ENCODE measurements at places on chromosomes 4 and X.

GRCh38 chr4:86960557-86960961 lies 25.7 kb downstream of the AFF1 start:
- DNase-seq, result no peak

GRCh38 chr4:119774840-119775239 lies 146.2 kb upstream of the PDE5A start:
- DNase-seq, result no peak

GRCh38 chrX:138945219-138945618 lies 233.7 kb upstream of the FGF13 start:
- DNase-seq, result no peak

DNA sequence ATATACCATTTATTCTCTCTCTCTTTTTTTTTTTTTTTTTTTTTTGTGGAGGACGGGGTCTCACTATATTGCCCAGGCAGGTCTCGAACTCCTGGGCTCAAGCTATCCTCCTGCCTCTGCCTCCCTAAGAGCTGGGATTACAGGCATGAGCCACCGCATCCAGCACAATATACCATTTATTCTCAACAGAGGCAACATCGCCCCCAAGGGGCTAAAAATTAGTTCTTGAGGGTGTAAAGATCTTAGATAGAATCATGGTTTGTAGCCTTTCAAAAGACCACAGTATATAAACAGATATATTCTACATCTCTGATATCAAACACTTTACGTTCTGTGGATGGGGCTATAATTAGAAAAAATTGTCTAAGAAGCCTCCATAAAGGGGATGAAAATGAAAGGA lies 39.8 kb upstream of the TCEAL2 start:
- no peak for DNase-seq

- DNase-seq, result no peak
These were observed 19.8 kb upstream of the ADD1 start for GRCh38 chr4:2823671-2824328.

GRCh38 chr4:84936123-84936522 lies 30.4 kb downstream of the WDFY3 start:
- DNase-seq, result no peak

- DNase-seq, result no peak
These were observed 96.7 kb upstream of the FTHL17 start for GRCh38 chrX:31168551-31168950.

- DNase-seq, result no peak
These were observed 670.6 kb upstream of the ATOH1 start for GRCh38 chr4:93157986-93158385.

DNA sequence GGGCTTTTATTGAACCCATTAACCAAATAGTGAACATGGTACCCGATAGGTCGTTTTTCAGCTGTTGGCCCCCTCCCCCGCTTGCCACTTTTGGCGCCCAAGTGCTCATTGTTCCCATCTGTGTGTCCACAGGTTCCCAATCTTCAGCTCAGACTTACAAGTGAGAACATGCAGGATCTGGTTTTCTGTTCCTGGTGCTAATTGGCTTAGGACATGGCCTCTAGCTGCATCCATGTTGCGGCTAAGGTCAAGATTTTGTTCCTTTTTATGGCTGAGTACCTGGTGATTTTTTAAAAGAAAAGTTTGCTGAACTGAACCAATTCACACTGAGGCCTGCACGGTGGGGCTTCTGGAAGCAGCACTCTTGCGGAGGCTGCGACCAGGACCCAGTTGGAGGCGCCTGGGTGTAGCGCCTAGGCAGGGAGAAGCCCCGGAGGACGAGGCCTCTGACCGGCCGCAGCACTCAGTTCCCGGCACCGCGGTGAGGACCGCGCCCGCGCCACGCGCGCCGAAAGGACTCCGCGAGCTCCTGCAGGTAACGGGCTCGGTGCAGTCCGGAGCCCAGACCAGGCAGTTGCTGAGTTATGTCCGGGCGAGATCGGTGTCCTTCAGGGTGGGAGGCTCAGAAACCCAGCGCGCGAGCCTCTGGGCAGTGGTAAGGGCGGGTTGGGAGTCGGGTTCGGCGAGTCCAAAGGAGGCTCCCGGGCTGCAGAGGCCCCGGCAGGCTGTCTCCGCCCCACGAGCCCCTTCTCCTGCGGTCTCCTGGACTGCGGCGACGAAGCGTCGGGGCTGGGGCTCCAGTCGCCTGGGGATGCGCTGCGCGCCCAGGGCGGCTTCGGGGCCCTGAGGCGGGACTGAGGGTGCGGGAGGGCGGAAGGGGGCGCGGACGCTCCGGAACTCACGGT lies 15.8 kb upstream of the SLC25A4 start:
- DNase-seq, result no peak

- no peak for DNase-seq
These were observed 137.0 kb downstream of the AMMECR1 start for GRCh38 chrX:110180928-110181310.

DNA sequence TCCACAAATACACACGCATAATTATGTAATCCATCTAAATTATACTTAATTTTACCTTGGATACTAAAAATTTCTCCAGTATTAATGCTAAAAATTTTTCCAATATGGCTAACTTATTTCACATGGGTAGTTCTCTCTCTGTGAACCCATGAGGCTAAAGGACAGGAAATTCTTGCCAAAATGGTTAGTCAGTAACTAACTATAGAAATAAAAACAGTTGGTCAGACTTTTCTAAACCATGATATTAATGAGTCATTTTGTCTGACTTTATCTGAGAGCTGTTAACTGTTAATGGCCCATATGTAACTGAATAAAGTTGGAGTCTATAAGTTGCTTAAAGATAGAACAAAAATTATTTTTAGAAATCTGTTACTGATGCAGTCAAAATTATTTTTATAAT lies 549.4 kb downstream of the TLL1 start:
- DNase-seq, result no peak

- no peak for DNase-seq
These were observed 89.0 kb upstream of the BMPR1B start for GRCh38 chr4:94668724-94669123.

GRCh38 chr4:69051576-69051943 lies 44.7 kb upstream of the UGT2B7 start:
- no peak for DNase-seq

DNA sequence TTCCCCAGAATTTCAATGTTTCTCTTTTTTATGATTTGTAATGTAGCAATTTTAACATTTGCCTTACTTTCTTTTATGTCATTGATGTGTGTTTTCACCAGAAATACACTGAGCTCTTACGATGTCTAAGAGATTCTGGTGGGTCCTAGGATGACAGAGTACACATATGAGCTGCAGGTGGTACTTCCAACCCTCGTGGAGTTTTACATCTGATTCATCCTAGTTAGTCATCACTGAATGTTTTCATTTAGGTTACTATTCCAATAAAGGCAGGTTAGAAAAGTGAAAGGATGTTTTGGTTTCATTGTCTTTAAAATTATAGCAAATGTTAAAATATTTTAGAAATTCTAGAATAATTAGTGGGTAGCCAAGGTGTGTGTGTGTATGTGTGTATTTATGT lies 605.9 kb downstream of the ADGRL3 start:
- DNase-seq, result no peak

GRCh38 chr4:169207436-169208089 lies 63.2 kb downstream of the SH3RF1 start:
- DNase-seq, result no peak

DNA sequence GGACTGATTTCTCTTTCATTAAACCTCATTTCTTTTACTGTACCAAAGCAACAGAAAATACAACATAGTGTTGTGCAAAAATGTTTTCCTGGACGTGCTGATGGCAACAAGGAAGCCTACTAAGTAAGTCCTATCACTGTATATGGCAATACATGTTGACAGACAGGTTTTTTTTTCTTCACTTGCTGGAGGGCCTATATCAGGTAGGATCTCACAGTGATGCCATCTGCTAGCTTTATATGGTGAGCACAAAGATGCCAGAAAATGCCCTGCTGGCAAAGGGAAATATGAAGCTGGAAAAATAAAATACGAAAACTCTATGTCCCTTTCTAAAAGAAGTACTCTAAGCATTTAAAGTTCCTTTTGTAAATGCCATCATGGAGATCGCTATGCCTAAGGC lies 119.0 kb upstream of the PDLIM3 start:
- no peak for DNase-seq

DNA sequence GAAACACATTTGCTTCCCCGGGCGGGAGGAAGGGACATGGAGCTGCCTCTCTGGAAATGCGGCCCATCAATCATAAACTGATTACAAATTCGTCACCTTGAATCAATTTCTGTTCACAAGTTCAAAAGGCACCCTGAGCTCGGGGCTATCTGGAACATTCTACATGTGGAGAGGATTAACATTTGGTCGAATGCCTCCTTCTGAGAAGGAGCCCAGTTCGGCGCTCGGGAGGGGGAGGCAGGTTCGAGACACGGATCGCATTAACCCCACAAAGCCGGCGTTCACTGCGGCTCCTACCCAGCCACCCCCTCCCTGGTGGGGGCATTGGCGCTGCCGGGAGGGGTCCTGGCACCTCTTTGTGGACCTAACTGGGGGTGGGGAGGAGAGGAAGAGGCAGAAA lies 108.0 kb downstream of the CPZ start:
- no peak for DNase-seq

- DNase-seq, result no peak
These were observed 25.3 kb downstream of the BTC start for GRCh38 chr4:74768857-74769525.

DNA sequence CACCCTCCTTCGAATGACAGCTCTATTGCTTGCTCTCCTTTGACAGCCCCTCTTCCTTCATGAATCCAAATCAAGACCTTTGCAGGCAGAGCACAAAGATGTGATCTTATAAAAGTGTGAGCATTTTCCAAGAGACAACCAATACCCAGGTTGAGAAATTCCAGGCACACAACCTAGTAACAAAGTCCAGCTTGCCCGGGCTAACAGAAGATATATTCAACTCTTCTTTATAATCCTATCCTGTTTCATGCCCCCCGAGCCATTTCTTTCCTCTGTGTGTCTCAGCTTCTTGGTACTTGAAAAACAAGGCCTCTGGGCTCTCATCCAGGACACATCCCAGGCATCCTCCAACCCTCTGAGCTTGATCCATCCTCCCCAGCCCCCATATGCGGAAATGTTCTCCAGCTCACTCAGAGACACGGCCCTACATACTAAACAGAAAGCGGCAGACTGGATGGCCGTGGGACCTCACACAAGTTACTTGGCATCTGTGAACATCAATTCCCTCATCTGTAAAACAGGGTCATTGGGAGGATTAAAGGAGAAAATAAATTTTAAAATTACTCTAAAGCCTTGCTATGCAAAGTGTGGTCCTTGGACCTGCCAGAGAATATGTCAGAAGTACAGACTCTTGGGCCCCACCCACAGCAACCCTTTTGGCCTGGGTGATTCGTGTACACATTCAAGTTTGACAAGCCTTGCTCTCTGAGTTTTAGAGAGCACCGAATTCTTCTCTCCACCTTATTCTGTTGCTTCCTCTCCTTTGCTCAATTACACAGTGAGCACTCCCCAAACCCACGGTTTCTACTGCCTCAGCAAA lies 627.0 kb downstream of the BCOR start:
- DNase-seq, result no peak

Measured in DMS153 (cell line).